ENCODE measurements at places on chromosomes 12 and 14. TPM values are rescaled to one million over a fixed set of nuclear protein-coding genes. Genes with fewer than 3 reads are reported as not detected.

GRCh38 chr14:92266216-92266615 lies 56.7 kb upstream of the SLC24A4 start:
- no peak for DNase-seq

GRCh38 chr12:77231501-77231918 lies 166.1 kb upstream of the E2F7 start:
- DNase-seq: peak; percentile 69

GRCh38 chr14:32008602-32009193 lies 68.4 kb upstream of the ARHGAP5 start:
- no peak for DNase-seq

DNA sequence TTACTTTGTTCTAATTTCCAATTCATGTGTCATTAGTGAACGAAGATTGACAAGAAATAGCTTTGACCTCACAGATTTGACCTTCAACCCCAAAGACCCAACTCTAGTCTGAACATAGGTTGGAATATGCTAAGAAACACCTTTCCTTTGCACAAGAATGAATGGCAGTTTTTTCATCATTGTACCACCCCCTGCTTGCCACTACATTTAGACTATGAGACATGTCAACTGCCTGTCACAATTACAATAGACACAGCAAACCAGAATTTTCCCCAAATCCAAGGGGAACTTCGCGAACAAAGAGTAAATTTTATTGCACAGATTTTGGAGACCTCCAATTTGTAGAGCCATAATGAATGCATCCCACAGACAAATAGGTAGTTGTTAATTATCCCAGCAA lies 535.4 kb downstream of the PRKD1 start:
- DNase-seq: no peak

- DNase-seq: no peak
Observed at GRCh38 chr12:108642269-108642870, 8.7 kb upstream of the SELPLG start.

GRCh38 chr14:65415613-65416012 lies 3.1 kb downstream of the FUT8 start:
- no peak for DNase-seq

GRCh38 chr12:122975790-122976647 lies 975 bp downstream of the OGFOD2 start:
- no peak for DNase-seq

DNA sequence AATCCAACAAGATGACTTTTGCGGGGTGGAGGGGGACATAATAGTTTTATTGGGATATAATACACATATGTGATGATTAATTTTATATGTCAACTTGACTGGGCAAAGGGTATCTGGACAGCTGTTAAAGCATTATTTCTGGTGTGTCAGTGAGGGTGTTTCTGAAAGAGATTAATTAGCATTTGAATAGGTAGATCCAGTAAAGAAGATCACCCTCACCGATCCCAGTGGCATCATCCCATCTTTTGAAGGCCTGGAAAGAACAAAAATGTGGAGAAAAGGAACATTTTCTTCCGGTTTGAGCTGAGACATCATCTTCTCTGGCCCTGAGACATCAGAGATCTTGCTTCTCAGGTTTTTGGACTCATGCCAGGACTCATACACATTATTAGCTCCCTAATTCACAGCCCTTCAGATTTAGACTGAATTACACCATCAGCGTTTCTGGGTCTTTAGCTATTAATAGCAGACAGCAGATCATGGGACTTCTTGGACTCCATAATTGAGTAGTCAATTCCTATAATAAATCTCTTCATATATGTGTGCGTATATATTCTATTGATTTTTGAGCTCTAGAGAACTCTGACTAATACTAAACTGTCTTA lies 283.6 kb downstream of the PCNX1 start:
- no peak for DNase-seq

- DNase-seq: no peak
Observed at GRCh38 chr12:31585271-31585670, 5.7 kb downstream of the DENND5B start.

DNA sequence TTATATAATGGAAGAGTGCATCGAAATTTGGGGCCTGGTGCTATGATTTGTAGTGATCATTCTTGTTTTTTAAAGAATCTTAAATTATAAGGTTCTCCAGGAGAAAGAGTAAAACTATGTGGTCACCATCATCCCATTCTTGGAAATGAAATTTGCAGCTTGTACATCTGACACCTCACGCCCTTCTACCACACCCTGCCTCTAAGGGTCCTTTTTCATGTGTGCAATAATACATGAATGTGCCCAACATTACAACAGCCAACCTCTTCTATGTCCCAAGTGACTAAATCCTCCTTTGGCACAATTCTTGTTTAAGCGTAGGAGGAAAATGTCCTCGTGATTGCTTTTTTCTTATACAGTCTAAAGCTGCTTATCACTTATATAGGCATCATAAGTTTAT lies 636.5 kb upstream of the NOVA1 start:
- DNase-seq: no peak

DNA sequence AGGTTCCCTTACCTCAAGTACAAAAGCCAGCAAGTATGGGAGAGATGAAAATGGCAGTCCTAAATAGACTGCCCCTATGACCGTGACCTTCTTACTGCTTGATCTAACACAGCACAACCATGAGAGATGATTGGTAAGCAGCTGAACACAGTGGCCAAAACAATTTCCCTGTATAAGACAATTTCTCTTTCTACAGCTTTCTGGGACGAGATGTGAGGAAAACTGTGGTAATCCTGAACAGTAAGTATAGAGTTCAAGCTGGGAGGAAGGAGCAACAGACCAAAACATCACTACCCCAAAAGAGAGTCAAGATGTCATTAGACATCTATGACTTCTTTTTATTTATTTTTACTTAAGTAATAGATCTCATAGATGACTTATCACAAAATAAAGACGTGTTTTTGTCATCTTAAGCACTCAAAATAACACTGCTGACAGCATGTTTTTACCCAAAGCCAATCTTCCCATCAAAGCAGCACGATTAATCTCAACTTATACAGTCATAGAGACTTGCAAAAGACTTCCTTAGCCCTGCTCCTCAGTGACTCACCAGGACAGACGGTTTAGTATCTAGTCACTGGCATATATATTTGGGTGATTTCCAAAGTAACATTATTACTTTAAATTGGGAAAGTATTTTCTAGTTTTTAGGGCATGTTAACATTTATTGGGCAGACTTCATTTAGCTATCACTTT lies 3.7 kb downstream of the TMEM52B start:
- DNase-seq: no peak

DNA sequence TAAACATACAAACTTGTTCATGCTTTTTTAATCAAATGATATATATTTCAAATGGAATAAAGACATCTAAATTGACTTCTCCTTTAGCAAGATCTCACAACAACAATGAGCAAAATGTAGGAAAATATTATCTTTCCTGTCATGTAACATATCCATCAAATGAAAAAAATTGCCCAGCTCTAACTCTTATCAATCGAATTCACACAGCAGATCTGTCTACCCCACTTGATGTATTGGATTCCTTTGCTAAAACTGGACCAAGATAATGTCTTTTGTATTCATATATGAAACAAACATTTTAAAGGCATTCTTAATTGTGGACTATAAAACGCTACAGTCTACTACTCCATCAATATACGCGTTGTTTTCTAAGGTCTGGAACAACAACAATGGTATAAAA lies 218.0 kb downstream of the SOX5 start:
- DNase-seq: no peak

GRCh38 chr12:10235761-10236631 lies 23.3 kb downstream of the GABARAPL1 start:
- DNase-seq: peak; percentile 48

DNA sequence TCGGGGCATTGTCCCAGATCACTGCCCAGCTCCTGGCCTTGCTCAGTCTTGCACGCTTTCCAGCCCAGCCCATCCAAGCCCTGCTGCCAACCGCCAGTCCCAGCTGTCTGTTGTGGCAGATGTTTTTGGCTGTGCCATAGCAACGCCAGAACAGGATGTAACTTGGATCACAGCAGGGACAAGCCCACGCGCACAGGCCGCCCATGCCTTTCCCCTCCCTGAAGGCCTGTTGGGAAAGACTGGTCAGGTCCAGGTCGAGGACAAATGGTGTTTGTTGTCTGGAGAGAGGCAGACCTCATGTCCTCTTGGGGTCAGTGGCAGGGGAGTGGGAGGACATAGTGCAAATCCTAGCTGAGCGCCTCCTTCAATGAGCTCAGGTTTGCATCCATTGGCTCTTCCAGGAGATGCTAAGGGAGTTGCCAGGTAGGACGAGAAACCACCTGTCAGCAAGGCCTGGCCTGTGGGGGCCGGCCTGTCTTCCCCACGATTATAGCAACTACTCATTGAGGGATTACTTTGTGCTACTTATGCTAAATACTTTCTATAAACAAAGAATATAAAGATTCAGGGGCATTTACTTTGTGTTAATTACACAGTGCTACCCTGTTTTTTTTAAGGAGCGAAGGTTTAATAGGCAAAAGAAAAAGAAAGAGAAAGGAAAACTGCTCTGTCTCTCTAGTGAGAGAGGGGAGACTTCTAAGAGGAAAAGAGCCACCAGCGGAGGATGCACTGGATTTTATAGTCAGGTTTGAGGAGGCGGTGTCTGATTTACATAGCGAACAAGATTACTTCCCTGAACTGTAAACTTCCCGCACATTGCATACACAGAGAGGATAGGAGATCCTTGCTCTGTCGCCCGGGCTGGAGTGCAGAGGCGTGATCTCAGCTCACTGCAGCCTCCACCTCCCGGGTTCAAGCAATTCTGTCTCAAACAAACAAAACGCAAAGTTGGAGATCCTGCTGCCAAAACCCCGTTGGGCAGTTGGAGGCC lies 42.8 kb upstream of the CORO1C start:
- peak; percentile 85 for DNase-seq

GRCh38 chr12:62426089-62426488 lies 40.5 kb upstream of the MON2 start:
- no peak for DNase-seq

DNA sequence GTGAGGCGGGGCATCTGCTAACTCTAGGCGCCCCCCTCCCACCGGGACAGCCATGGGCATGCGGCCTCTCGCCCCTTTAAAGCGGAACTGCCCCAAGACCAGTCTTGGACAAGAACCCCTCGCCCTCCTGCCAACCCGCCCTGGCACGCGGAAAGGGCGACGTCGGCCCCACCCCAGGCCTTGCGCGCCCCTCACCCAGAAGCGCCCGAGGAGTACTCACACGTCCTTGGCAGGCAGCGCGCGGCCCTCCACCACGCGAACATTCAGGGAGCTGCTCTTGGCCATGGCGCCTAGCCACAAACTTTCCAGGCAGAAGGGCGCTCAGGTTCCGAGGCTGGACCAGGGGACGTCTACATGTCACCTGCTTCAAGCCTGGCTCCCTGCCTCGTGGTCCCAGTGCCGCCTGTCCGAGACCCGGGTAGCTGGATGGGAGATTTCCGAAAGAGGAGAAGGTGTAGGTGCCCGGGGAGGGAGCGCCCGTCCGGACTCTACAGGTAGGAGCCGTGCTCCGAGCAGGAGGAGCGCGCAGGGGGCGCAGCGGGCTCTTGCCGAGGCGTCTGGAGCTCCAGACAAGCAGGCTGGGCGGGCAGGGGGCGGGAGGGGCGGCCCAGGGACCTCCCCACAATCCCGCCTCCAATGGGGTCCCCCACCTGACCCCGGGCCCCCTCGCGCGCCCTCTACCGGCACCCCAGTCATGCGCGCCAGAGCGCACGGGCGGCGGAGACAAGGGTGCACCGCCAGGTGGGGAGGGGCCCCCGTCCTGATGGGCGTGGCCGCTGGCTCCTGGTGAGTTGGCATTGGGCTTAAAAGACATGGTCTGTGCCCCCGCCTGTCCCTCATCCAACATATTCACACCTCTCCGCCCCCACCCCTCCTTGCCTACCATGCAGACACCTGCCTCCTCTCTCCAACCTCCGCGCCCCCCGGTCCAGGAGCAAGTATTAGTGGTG lies at the start of gene RASAL1:
Gene RASAL1 (minus strand): TSS at position 584 of the 950 bp plus-strand sequence. CDS start 299 bp downstream, at position 285.
- DNase-seq: peak; percentile 85

DNA sequence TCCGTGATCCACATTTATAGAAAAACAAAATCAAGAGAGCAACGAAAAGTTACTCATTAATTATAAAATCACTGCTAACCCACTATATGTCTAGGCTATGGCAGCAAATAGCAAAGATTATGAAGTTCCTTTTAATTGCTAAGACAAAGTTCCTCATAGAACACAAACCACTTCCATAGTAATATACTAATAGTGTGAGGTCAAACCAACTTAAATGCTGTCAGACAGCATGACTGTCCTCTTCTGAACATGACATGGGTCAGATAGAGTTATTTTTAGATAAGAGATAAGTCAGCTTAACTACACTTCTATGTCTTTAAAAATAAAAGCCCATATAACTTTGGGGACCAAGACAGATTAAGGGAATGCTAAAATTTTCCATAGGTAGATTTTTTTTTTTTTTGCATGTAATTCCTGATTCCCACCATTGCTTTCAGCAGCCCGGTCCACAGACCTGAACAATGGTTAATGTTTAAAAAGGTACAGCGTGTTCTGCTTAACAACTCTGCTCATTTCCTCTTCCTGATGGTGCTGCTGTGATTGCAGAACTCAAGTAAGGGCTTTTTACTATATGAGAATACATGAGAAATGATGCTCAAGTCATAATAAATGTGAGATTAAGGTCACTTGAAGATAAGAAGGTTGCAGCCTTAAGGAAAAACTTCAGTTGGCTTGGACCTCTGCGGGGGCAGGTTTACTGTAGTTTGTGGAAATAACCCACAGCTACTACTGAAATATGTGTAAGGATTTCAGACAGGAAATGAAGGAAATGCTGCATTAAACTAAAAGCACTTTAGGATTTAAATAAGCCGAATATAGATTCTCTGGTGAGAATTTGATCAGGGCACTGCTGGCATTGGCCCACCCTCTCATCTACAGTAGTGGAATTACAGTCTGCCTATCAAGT lies 37.7 kb upstream of the DUSP6 start:
- DNase-seq: no peak

DNA sequence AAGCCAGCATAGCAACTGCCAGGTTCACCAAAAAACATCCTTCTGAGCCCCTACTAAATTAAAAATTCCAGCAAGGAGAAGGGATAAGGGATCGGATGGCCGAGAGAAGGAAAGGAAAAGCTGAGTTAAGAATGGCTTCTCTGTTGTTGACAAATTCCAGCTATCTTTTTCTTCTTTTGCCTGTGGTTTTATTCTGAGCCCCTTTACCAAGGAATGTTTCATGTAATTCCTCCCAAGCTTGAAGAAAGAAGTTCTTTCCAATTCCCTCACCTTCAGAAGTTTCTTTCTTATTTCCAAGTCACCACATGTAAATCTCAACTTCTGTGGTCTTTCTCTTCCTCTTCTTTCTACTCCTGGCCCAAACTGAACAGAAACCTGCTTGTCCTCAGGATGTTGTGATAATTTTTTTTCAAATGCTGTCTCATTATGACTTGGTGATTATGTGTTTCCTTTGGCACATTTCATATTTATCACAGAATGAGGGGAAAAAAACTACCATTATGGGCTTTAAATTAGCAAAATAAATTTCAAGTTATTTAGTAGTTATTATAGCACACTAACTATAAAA lies 40.0 kb downstream of the FGD6 start:
- DNase-seq: no peak

The BMP4 gene
- total RNA-seq: 2.0 TPM

The KRT78 gene
- 1.1 TPM for total RNA-seq

The KLRB1 gene
- total RNA-seq: not detected

The C12orf76 gene
- total RNA-seq: 28.3 TPM

The NPFF gene
- total RNA-seq: not detected

The RIN3 gene
- total RNA-seq: 56.2 TPM

The LRRC23 gene
- total RNA-seq: 32.7 TPM

The IFI27 gene
- total RNA-seq: 388 TPM

The WBP11 gene
- total RNA-seq: 37.8 TPM

The SLC5A8 gene
- total RNA-seq: 0.31 TPM

The SCNN1A gene
- total RNA-seq: 43.1 TPM

The NDUFA9 gene
- total RNA-seq: 23.4 TPM

The PDE3A gene
- total RNA-seq: 4.8 TPM
